GM18507 (cell line): ENCODE measurements at places on chromosomes 16 and 17.
A peak's percentile ranks its signal among the peaks of the same experiment; 100 is the strongest.

DNA sequence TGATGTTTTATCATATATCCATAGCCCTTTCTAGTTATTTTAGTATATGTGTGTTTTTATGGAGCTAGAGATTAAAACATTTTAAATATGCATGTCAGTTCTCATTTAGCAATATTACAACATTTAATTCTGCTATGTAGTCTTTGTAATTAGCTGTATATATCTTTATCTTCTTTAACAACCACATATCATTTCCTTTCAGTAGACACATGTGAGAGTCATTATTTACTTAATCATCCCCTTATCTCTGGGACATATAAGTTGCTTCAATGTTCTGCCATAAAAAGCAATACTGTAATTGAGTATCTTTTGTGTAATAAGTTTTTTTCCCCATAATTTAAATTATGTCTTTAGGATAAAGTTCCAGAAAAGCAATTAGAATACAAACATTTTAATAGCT lies 52.0 kb upstream of the CLEC3A start:
- DNase-seq = no peak

DNA sequence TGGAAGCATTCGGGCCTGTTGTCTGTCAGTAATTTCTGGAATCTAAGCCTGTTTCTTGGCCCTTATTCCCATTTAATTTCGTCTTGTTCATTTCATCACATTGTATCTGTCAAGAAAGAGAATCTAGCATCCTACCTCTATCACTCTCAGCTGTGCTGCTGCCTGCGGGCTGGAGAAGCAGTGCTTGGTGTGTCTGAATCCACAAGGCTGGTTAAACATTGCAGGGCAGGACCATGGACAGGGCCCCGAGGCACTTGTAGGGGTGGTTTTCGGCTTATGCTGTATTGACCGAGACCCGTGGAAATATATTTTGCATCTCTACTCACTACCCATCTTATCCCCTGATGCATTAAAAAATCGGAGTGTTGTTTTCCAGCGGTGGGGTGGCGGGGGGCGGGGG lies 3.1 kb downstream of the RAB11FIP4 start:
- DNase-seq = no peak

- no peak for DNase-seq
These were observed 164.6 kb downstream of the VPS53 start for GRCh38 chr17:550041-550398.

GRCh38 chr17:44024271-44024663 lies 9.5 kb upstream of the TMEM101 start:
- DNase-seq = no peak

DNA sequence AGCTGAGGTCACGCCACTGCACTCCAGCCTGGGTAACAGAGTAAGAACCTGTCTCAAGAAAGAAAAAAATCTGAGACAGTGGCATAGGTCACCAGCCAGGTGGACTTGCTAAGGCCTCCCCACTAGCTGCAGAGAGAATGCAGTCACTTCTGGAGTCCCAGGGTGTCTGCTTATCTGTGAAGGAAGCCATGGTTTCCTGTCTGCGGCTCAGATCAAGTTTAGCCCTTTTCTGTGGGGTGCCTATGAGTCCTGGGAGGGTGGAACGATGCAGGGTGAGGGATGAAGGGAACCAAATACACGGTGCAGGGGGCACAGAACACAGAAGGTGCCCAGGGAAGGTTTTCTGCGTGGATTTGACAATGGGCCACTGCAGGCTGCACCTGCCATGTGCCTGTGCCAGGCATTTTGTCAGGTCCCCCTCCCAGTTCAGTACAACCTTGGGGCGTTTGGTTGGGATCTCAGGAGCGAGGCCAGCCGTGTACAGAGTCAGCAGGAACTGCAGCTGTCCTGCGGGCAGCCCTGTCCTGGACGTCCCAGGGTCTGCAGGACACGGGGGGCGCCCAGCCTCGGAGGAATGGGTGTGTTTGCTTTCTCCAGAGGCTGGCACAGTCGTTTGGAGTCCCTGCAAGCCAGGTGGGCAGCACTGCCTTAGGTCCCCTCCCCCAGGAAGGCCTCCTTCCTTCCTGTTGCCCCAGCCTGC lies 41.8 kb downstream of the RAB11FIP4 start:
- DNase-seq = no peak

DNA sequence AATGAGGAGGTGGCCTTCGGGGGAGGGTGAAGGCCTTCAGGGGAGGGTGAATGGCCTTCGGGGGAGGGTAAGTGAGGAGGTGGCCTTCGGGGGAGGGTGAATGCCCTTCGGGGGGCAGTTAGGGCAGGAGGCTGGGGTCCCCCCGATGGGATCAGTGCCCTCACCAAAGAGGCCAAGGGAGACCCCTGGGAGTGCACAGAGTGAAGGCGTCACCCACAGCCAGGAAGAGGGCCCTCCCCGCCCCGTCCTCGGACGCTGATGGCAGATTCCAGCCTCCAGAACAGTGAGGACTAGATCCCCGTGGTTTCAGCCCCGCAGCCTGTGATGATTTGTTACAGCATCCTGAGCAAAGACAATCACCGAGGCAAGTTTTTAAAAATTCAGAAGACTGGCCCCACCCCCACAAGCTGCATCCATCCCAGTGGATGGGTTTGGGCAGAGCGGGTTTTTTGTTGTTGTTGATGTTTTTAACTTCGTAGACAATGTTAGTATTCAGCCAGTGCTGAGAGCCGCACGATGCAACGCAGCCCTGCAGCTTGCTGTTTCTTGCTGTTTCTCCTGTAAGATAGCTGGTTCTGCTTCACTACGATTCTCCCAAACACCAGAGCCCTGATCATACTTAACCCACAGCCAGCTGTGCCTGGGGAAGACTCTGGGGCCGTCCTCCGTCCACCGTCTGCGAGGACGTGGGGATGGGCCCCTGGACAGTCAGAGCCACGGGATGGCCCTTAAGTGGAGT lies 40.7 kb upstream of the CBFA2T3 start:
- no peak for DNase-seq

- DNase-seq = no peak
These were observed 15.9 kb downstream of the HAPSTR1 start for GRCh38 chr16:9107025-9107970.

- no peak for DNase-seq
These were observed 36.8 kb downstream of the ASPA start for GRCh38 chr17:3512505-3513171.

DNA sequence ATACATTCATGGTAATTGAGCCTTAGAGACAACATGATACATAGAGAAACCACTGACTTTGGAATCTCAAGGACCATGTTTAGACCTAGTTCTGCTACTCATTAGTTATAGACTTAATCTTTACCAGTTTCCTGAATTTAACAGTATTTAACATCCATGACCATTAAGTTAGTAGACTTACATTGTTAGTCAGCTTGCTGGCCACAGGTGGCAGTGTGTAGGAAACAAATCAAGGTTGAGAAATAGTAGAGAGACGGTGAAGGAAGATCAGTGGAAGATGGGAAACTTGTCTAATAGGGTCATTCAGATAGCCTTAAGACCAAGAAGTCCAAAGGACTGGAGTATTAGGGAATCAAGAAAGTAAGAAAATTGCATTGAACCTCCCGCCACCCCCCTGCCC lies 31.0 kb downstream of the OMG start:
- DNase-seq = no peak

- DNase-seq = no peak
These were observed 48.5 kb downstream of the SETD6 start for GRCh38 chr16:58563775-58564174.

GRCh38 chr17:2416010-2416734 lies 15.3 kb upstream of the MNT start:
- DNase-seq = no peak

GRCh38 chr17:80892019-80892855 lies 99.4 kb upstream of the CHMP6 start:
- DNase-seq = peak; percentile 84

DNA sequence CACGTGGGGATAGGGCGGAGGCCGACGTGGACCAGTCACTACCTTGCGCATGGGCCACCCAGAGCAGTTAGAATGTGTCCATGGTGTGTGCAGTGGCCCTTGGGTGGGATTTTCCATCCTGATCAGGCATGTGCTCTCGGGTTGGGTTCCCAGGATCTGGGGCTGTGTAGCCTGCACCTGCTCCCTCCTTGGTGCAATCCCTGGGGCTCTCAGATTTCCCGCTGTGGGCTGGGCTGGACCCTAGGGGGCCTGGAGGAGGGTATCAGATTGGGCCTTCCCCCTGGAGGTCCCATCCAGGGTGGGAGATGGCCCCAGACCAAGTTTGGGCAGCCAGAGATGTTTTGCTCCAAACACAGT lies 1.3 kb downstream of the SMTNL2 start:
- no peak for DNase-seq

GRCh38 chr16:9409560-9410493 lies 318.4 kb downstream of the HAPSTR1 start:
- DNase-seq = no peak

GRCh38 chr17:18182978-18183333 lies 672 bp upstream of the ALKBH5 start:
- peak; percentile 68 for DNase-seq

DNA sequence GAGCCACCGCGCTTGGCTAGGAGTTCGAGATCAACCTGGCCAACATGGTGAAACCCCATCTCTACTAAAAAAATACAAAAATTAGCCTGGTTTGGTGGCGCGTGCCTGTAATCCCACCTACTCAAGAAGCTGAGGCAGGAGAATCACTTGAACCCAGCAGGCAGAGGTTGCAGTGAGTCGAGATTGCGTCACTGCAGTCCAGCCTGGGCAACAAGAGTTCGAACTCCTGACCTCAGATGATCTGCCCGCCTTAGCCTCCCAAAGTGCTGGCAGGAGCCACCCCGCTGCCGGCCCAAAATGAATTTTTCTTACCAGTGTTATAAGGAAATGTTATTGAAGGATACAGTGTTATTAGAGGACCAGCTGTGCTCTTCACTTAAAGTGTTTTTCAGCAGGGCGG lies 2.3 kb downstream of the NUP85 start:
- DNase-seq = no peak

DNA sequence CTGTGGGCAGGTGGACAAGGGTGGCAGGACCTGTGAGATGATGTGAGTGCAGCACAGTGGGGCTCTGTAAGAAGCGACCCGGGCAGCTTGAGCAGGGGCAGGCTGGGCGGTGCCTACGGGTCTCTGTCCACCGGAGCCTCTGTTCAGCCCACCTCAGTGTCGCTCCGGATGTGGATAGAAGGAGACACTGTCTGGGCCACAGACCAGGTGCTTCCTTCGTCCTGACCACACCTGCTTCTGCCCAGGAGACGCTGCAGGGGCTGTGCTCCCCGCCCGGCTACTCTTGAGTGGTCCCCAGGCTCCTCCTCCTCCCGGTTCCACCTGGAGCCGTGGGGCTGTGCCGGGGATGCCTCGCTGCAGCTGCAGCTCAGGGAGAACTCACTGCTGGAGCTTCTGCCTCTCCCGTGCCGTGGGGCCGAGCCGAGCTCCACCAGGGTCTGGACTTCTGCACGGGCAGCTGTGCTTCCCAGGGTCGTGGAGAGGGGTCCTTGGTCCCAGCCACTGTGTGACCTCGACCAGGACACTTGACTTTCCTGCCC lies 21.5 kb downstream of the METRNL start:
- DNase-seq = no peak

GRCh38 chr17:38724337-38724988 lies 5.7 kb upstream of the CISD3 start:
- no peak for DNase-seq
